ENCODE measurements at places on chromosomes 1 and 21.

DNA sequence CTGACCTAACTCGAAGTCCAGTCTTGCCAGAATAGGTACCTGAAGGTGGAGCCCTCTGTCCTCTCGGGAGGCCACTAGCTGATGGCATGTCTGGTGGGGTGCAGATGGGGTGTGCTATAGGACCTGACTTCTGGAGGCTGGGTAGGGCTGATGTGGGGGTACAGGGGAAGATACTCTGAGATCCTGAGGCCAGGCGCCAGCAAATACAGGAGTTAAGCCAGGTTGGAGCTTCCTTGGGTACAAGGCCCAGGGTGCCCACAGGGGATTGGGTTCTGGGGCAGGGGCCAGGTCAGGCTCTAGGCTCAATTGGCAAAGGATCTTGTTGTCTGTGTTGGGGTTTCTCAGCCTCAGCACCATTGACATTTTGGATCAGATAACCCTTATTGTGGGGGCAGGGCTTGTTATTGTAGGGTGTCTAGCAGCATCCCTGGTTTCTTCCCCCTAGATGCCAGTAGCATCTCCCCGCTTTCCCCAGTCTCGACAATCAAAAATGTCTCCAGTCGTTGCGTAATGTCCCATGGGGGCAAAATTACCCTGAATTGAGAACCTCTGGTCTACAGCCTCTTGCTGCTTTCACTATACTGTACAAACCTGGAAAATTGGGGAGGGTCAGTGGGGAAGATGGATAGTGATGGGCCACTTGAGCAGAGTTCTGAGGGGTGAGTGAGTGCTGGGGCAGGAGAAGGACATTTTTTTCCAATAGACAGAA is 9.2 kb downstream of the PTPRF start:
- no peak for DNase-seq

DNA sequence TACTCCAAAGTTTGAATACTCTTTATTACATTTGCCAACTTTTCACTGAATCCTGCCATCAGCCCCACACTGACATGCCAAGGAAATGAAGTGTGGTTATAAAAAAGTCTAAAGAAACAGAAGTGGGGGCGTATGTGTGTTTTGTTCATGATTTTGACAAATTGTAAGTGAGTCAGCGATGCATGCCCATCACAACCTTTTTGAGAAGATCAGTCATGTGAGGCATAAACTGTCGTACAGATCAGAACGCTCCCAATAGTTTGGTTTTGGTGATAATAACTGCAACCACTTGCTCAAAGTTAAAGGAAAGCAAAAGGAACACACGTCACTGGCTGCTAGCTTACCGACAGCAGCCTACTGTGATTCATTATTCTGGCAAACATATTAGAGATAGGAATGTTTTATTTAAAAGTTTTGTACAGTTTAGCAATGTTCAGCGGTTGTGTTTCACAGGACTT is 95.6 kb downstream of the RGS2 start:
- DNase-seq, result no peak

- DNase-seq, result no peak
Observed at GRCh38 chr1:246262281-246262680, 244.8 kb downstream of the SMYD3 start.

DNA sequence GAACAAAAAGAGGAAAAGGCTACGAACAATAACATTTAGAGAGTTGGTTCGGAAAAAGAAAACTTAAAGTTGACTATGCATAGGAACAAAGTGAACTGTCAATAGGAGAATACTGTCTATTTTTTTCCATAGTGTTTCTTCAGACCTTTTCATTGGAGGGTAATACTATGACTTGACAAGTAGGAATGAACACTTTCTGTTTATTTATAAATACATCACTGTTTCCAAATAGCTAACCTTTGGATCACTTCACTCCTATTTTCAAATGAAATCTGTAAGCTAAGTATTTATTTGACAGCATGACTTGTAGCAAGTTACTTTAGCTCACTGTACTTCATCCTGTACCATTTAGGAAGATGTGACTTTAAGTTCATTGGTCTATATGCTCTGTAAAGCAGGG is 221.3 kb downstream of the COL24A1 start:
- no peak for DNase-seq

DNA sequence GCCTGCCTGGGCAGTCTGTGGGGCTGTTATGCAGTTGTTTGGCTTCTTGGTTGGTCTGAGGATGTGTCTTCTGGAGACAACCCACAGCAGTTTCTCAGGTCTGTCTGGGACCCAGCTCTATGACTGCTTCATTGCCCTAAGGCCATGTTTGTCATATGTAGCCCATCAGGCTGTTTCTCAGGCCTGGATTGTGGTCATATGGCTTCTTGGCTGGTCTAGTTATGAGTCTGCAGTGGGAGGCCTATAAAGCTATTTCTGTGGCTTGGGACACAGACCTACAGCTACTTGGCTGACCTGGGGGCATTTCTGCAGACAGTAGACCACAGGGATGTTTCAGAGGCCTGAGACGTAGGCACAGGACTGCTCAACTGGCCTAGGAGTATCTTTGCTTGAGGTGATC is 41.5 kb downstream of the CHIA start:
- DNase-seq, result peak; percentile 33
